ENCODE measurements at places on chromosomes 3 and 15. TPM values are rescaled to one million over a fixed set of nuclear protein-coding genes. Genes with fewer than 3 reads are reported as not detected.

RARRES1 gene
- 50.6 TPM for total RNA-seq

- H3K4me3 ChIP-seq, result no peak overlapping the region
- no peak overlapping the region for H3K27ac ChIP-seq
- no peaks in the 10 kb centered on the region for H3K36me3 ChIP-seq
- no peaks in the 10 kb centered on the region for H3K4me1 ChIP-seq
- no peaks in the 10 kb centered on the region for H3K27me3 ChIP-seq
These were observed 117.5 kb downstream of the ANXA2 start for GRCh38 chr15:60280259-60280658.

- no peaks in the 10 kb centered on the region for H3K36me3 ChIP-seq
- no peaks in the 10 kb centered on the region for H3K27me3 ChIP-seq
- H3K4me3 ChIP-seq, result no peak overlapping the region
- no peaks in the 10 kb centered on the region for H3K4me1 ChIP-seq
- no peak overlapping the region for H3K27ac ChIP-seq
These were observed 20.7 kb upstream of the POMGNT2 start for GRCh38 chr3:43126536-43126935.

GRCh38 chr15:48638963-48639362 lies 6.5 kb downstream of the FBN1 start:
- H3K4me3 ChIP-seq, result no peak overlapping the region
- no peaks in the 10 kb centered on the region for H3K27me3 ChIP-seq
- no peak overlapping the region for H3K27ac ChIP-seq
- H3K4me1 ChIP-seq, result peaks cover 8% of the 10 kb centered on the region
- no peak for DNase-seq

COLQ gene
- 6.1 TPM for total RNA-seq
